Substantia nigra (tissue), 51 donors: ENCODE measurements at places on chromosomes 2 and 18.

DNA sequence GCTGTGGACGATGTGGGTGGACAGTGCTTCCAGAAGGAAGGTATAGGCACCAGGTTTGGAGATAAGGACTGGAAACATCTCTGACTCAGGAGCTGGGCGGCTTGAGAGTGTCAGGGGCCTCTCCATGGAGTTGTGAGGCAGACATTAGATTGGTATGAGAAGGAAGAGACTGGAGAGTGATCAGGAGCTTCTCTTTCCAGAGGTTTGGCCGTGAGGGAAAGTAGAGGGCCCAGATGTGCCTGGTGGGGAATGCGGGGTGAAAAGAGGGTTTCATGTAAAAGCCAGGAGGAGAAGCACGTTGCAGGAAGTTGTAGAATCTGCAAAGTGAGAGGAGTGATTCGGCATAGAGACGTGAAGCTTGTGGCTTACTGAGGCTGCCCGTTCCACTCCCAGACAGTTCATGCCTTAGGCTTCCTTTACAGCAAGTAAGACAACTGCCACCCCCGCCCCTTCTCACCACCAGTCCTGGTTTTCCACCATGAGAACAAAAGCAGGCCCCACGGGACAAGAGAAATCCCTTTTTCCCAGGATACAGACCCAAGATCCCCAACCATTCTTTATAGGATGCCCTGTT is 166.3 kb upstream of the HDAC4 start:
- no peak for DNase-seq

- no peak for DNase-seq
Measured at GRCh38 chr2:26978061-26978596, 7.7 kb downstream of the MAPRE3 start.

GRCh38 chr2:232365621-232366321 is 12.8 kb upstream of the ALPP start:
- no peak for DNase-seq

DNA sequence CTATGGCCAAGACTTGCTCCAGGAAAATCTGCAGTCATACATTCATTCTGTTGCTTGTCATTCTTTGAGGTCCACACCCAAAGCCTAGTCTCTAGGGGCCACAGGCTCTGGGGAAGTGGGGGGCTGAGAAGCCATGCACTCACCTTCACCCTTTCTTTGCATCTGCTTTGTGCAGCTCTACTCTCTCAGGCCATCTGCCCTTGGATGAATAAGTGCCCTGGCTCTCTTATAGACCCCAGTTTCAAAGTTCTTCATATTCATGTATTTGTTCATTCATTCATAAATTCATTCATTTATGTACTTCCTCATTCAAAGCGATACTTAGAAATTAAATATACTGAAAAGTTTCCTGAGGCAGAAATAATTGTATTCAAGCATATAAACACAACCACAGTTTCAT is 130.3 kb upstream of the FAM98A start:
- DNase-seq = no peak

DNA sequence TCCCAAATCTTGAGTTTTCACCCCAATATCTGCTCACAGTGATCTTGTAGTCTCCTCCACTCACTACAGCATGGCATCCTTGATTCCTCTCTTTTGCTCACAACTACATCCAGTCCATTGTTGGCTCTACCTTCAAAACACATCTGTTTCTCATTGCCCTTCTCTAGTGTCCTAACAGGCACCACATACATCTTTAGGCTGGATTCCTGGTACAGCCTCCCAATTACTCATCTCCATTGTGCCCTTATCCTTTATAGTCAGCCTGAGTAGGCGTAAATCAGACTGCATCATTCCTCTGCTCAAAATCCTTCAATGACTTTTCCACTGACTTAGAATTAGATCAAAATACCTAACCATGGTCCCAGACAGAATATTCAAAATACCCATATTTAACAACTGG is 10.7 kb upstream of the TAF1B start:
- DNase-seq = no peak

DNA sequence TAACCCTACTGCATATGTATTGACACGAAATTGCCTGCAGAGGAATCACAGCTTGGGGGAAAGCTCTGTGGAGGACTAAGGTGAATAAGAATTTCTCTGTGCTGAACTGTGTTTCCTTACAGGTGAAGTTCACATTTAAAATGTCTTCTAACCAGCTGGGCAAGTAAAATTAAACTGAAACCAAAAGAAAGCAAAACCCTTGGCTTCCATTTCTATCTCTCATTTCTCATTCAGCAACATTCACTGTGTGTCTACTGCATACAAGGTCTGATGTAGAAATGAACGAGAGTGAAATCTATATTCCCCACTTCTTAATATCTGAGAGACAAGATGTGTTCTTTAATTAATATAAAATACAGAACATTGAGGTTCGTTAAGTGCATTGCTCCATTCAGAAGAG is 397.3 kb downstream of the SOX11 start:
- no peak for DNase-seq

DNA sequence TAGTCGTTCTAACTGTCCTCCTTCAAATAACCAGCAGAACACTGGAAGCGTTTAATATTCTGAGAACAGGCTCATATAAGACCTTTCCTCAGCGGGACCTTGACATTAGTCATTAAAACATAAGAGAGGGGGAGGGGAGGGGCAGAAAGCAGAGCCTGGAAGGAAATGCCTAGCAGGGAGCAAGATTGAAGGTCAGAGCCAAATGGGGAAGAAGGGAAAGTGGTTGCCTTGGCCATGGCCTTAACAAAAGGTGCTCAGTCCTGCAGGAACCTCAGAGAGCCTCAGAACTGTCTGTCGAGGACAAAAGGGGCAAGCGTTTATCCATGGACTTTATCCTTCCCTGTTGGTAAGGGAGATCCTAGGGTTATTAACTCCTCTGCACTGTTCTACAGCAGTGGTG is 856 bp upstream of the PLA2R1 start:
- DNase-seq = no peak

GRCh38 chr2:191441496-191442214 is 196.5 kb downstream of the MYO1B start:
- no peak for DNase-seq

DNA sequence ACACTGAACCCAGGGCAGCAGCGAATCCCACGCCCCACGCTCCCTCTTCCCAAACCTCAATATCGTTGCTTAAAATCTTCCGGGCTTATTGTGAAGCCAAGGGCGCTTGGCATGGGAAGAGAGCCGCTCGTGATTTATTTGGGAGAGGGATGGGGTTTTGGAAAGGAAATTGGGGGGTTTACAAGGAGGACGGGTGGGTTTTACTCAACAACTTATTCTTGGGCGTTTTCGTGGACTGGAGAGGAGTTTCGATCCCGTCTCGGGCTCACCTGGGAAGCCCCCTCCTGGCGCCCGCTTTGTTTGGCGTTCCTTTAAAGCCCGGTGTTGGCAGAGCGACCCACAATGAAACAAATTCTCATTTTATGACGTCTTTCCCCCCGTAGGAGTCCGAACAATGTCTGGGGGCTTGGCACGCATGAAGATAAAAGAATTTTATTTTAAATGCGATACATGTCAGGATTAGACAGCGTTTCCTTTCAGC is 135.3 kb downstream of the INSIG2 start:
- no peak for DNase-seq

DNA sequence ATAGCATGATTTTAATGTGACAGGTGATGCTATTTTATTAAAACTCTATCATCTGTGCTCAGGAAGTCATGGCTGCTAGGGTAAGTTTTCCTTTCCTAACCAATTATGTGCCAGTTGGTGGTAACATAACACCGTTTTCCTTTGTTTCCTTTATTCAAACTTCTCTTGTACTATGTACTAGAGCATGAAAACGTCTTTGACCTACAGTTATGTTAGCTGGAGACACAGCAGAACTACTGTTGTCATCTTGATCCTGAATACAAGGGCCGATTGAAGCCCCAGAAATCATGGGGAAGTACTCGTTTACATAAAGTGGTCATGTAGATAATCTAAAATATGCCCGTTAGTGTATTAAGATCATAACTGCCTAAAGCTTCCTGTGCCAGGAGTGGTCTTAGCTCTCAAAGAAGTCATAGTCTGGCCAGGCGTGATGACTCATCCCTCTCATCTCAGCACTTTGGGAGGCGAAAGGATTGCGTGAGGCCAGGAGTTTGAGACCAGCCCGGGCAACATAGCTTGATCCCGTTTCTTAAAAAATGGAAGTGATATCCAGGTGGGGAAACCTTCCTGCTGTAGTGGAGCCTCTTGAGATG is 20.5 kb downstream of the NEDD4L start:
- no peak for DNase-seq

DNA sequence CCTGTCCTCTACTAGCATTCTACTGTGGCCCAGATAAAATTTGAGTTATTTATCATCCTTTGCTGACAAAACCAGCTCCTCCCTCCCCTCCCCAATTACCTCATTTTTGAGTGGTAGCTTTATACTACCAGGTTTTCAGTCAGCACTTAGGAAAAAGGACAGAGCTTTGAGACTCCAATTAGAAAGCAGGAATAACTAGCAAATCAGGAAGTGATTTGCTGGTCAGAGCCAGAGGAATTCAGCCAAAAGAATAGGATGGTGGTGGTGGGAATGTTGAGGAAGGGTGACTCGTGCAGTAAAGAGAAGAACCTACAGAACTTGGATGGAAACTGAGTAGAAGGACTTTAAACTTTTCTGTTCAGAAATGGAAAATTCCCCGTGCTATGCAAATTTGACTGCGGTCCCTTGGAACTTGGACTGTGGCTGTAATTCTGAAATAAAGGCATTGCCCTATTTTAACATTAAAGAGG is 3.7 kb downstream of the MYL12B start:
- no peak for DNase-seq

GRCh38 chr2:37670378-37671008 is 949 bp downstream of the CDC42EP3 start:
- DNase-seq = no peak

DNA sequence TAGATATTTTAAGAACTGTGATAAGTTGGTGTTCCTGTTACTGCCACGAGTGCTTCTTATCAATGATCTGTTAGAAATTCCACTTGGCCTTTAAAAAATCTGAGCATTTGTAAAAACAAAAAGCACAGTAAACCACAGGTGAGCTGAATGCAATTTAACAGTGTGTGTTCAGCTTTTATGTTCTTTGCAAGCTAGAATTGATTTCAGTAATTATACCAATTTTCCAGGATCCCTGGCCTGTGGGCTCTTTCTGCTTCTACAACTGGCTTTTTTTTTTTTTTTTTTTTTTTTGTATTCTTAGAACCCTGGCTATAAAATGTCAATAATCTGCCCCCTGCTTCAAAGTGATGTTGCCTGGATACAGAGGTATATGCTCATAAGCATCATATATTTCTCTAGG is 548.5 kb upstream of the SLC8A1 start:
- no peak for DNase-seq

DNA sequence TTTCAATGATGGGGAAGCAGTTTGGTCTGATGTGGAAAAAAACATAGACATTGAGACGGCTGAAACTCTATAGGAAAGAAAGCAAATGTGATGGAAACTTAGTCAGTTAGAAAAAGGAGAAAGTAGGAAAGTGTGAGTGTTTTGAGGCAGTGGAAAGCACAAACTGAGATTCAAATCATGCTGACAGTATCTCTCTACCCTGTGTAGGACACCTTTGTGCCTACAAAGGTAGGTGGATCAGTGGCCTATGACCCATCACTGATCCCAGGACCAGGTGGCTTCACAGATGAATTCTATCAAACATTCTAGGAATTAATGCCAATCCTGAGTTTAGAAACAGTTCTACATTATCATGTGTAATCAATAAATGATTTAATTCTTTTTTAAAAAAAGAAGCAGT is 57.1 kb downstream of the CD226 start:
- no peak for DNase-seq

DNA sequence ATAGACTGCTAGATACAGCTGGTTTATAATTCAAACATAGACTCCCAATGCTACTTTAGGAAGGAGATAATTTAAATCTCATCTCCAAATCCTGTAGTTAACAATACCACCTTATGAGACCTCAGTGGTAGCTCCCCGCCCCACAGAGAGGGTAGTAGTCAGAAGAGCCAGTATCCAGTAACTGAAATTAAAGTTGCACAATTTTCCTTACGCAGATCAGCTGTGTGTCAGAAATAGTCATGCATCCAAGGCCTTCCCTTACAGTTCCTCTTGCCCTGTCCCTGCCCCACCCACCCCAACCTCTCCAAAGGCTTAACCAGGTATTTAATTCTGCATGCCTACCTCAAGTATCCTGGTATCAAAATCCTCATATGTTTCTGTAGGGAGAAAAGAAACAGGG is 15.5 kb downstream of the MRPS5 start:
- no peak for DNase-seq

DNA sequence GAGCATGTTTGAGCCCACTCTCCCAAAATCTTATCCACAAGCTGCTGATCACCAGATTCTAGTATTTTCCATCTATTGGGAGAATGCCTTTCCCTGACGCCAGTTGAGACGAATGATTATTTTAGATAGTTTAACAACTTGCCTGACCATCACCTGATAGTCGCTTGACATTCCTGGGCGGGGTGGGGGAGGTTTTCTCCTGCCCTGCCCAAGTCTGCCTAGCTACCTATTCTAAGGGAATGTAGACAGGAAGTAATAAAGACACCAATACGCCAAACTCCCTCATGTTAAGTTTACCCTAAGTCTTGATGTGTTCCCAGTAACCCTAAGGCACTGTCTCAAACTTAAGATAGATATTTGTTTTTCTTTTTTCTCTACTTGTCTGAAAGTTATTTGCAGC is 4.6 kb upstream of the ACAA2 start:
- no peak for DNase-seq

GRCh38 chr2:205876127-205876526 is 193.8 kb downstream of the NRP2 start:
- no peak for DNase-seq

- DNase-seq = no peak
Measured at GRCh38 chr18:36535202-36535935, 237.9 kb downstream of the FHOD3 start.

- no peak for DNase-seq
Measured at GRCh38 chr2:14051401-14051800, 581.1 kb upstream of the LRATD1 start.

DNA sequence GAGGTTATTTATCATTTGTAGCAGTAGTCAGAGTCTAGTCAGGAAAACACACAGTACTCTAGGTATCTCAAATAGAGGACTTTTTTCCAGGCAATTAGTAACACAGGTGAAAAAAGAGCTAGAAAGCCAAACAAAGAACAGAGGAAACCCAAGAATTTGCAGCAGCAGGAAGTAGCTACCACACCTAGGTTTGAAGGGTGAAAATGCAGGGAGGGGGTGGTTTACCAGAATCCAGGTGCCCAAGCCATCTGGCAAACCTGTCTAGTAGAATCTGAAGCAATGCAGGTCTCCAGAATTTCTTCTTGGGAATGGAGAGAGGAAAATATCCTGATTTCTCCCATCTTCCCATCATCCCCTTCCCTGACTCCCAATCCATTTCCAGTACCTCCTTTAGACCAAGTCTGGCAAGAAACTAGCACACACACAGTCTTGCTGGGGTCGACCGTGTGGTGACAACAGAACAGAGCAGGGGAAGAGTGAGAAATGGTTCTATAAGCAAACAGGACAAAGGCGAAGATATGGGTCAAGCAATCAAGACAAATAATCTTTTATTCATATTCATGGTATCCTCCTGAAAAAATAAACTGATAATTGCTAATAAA is 231.9 kb upstream of the MMADHC start:
- DNase-seq = no peak

DNA sequence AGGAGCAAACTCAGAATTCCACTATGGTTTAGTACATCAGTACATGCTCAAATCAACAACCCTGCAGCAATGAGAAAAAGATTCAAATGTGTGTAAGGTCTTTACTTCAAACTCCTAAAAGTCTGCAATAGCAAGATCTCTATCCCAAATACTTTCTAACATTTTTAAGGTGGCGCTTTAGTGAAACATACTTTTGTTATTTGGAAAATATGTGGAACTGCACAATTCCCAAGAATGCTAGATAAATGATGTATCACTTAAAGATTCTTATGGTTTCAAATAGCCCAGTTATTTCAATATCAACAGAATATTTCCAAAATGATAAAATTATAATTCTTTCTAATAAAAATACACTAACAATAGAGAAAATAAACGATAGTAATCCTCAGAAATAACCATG is 227.6 kb upstream of the SMAD7 start:
- DNase-seq = no peak
